Mesendoderm (in vitro differentiated cells): ENCODE measurements at places on chromosomes 5 and 9.

DNA sequence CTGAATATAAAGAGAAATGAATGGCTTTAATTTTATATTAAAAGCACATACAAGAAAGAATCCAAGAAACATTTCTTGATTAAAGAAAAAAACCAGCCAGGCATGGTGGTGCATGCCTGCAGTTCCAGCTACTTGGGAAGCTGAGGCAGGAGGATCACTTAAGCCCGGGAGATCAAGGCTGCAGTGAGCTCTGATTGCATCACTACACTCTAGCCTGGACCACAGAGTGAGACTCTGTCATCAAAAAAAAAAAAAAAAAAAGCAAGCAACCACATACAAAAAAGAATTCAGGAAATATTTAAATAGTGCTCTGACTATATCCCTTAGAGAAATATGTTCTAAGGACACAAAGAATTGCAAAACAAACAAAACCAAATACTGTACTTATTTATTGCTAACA lies 2.5 kb upstream of the PLAC8L1 start:
- no peak for DNase-seq

DNA sequence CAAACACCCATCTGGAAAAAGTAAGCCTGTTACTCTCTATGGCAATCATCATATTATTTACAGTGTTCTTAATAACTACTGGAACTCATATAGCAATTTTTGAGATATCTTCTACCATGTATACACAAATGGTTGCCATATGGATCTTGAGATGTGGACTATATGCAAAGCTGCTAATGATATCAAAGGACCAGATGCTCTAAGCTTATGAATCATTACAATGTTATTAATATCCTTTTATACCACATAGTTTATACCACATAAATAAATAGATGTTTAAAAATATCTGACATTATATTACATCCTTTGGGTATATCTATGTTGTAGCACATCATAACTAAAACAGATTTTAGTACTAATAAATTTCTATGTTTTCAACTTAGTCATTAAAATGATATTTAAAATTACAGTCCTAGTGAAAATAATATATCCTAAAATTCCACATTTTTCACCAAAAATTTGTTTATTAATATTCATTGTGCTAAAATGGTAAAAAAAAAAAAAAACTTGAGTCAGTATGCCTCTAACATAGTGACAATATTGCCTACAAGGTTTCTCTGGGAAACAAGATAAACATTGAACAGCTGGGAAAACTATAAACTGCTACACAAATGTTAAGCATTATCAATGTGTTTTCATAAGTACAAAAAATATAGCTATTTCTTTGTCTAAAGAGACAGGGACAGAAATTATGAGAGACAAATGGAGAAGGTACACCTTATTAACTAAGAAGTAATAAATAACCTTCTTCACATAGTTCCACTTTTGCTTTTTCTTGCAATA lies 85.5 kb downstream of the DTWD2 start:
- no peak for DNase-seq

- peak; percentile 61 for DNase-seq
Observed at GRCh38 chr9:136172412-136173079, 32.4 kb downstream of the LHX3 start.

DNA sequence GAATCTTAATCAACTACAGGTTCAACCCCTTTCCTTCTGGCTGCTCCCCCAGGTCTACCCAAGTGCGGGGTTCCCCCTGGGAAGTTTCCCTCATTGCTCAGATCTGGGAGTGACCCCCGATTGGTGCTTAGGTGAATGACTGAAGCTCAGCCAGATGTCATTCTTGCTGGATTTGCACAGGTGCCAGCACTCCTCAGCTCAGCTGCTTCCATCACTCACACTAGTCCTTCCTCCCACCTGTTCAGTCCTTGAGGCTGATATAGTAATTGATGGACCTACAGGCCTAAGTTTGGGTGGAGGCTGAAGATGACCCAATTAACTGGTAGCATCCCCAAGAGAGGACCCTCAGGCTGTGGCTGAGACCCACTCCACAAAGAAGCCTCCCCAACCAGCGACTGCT lies 32.9 kb downstream of the PRLR start:
- no peak for DNase-seq

DNA sequence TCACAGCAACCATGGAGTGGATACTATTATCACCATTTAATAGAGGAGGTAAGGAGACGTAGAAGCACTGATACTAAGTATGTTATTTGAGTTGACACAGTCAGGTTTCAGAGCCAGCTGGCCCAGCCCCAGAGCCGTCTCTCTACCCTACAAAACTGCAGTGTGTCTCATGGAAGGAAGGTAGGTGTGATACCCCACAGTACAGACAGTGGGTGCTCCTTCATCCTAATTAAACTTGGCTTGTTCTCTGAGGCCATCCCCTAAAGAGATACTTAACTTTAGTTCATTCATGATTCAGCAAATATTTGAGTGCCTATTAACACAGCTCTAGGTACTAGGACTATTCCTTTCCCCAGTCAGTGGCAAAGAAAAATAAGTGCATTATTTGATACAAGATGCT lies 22.6 kb downstream of the PIP5K1B start:
- DNase-seq = no peak

DNA sequence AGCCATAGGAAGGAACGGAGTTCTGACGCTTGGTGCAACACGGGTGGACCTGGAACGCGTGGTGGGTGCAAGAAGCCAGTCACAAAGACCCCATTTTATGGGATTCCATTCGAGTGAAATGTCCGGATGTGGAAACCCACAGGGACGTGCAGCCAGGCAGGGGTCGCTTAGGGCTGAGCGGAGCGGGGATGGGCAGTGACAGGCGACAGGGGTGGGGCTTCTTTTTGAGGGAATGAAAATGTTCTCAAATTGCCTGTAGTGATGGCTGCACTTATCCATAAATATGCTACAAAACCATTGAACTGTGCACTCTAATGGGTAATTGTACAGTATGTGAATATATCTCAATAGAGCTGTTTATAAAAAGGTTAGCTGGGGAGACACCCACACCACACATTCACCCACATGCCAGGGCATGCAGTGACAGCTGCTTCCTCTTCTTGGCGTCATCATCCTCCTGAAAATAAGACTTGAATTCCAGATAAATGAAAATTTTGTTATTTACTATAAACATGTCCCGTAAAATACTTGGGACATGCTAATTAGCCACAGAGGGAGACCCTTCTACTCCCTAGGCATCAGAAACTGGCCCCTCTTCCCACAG lies 71.3 kb upstream of the OLFM1 start:
- no peak for DNase-seq

DNA sequence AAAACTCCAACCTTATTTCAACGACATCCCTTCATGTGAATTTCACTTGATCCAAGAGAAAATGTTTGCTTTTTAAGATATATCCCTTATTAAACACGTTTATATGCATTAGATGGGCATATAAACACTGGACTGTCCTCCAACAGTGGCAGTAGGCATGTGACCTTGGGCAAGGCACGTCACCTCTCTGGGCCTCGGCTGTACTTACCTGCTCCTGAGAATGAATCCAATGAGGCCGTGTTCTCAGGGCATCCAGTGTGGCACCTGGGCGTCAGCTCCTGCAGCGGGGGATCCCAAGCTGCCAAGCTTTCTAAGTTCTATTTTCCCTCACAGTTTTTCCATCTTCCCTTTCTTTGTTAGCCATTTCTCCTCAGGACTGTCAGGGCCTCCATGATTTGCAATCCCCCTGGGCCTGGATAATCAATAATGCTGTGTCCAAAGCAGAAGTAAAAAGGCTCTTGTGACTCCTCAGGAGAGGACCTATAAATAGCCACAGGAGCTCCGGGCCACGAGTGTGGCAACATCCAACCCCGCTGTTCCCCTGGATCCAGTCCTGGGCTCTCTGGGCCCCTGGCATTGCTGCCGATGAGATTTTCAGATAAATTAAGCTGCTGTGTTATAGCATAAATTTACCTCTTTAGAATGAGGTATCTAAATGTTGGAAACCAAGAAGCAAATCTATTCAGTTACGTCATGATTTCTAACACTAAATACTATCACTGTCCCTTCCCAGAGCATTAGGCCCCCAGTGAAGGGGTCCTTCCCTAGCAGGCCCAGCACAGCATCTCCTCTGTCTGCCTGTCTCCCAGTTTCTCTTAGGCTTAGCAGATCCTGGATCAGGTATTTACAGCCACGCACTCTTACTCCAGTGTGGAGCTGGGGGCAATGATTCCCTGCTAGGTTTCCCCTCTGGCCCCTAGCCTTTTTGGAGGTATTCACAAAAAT lies 76.8 kb downstream of the PTPN3 start:
- no peak for DNase-seq

DNA sequence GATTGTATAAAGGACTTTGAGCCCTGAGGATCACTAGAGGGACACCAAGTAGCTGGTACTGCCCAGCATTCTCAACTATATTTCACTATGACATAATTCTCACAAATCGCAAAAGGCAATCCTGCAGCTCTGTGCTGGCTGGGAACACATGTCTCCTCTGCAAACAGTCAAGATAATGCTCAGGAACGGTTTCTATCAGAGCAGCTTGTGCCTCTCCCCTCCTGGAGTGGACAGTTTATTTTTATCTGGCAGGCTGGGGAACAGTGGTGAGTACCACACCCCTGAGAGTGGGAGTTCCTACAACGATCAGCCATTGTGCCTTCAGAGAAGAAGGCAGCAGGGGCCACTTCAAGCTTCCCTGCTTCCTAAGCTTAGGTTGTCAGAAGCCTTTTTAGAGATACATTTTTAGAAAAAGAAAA lies 65.8 kb downstream of the ERAP1 start:
- no peak for DNase-seq
